ENCODE measurements at places on chromosomes 5 and 9. TPM values are rescaled to one million over a fixed set of nuclear protein-coding genes. Genes with fewer than 3 reads are reported as not detected.

- no peak for DNase-seq
These were observed 870.7 kb upstream of the CDH10 start for GRCh38 chr5:25515525-25515924.

- DNase-seq, result no peak
These were observed 12.9 kb upstream of the COL15A1 start for GRCh38 chr9:98930792-98931191.

DNA sequence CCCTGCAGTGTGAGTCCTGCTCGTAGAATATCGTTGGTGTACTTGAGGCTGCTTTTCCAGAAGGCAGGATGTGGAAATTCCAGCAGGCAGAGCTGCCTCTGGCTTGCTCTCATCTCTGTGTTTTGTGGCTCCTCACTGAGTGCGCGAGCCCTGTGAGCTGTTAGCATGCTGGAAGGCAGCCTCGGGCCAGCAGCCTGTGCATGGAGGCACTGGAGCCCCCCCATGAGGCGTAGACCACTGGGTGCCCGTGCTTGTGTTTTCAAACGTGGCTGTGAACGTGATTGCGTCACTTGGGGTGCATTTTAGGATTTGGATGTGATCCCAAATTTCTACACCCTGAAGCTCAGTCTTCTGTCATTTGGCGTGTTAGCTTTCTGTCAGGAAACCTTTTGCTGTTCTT, 3.2 kb downstream of the WDR5 start:
- DNase-seq, result no peak

- DNase-seq, result no peak
These were observed 9.5 kb downstream of the DENND4C start for GRCh38 chr9:19239955-19240354.

PAEP gene
- not detected for total RNA-seq

PCDHA4 gene
- 5.8 TPM for total RNA-seq

ANKH gene
- total RNA-seq, result 18.8 TPM
